Activated T-helper 1 cell treated with anti-CD3 and anti-CD28 coated beads, Interleukin-12 subunit alpha, Interleukin-12 subunit beta, Interleukin-2, Interleukin-4 antibody, amounts not matched to agents 30 ng/mL and 10 ng/mL and 1 ng/mL, durations not matched to agents 14 hours and 24 hours and 36 hours (primary cell): ENCODE measurements at places on chromosomes 2 and 18. TPM values are rescaled to one million over a fixed set of nuclear protein-coding genes. Genes with fewer than 3 reads are reported as not detected.

- DNase-seq = no peak
These were observed 808.4 kb downstream of the BCL11A start for GRCh38 chr2:59745085-59745484.

Gene AQP12A
- total RNA-seq = not detected in 2 replicates

DNA sequence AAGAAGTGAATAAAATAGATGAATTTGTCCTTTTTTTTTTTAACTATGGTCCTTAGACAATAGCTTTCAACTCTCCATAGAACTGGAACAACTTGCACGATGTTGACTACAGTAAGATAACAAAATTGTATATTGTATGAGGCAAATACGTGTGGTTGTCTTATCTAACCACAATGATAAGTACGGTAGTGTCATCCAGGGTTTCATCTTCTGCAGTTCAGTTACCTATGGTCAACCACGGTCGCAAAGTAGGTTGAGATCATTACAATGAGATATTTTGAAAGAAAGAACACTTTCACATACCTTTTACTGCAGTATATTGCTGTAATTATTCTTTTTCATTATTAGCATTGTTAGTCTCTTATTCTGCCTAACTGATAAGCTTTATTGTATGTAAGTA is 295.2 kb downstream of the PARD3B start:
- no peak for DNase-seq

Gene STARD6
- 0.54 and 0.65 TPM in 2 replicates for total RNA-seq

Gene ESCO1
- 20.7 and 21.5 TPM in 2 replicates for total RNA-seq

GRCh38 chr2:136363470-136363869 is 245.5 kb upstream of the CXCR4 start:
- no peak for DNase-seq

GRCh38 chr2:157172866-157173578 is 84.5 kb upstream of the GALNT5 start:
- DNase-seq = no peak

Gene SPATA3
- not detected in 2 replicates for total RNA-seq

DNA sequence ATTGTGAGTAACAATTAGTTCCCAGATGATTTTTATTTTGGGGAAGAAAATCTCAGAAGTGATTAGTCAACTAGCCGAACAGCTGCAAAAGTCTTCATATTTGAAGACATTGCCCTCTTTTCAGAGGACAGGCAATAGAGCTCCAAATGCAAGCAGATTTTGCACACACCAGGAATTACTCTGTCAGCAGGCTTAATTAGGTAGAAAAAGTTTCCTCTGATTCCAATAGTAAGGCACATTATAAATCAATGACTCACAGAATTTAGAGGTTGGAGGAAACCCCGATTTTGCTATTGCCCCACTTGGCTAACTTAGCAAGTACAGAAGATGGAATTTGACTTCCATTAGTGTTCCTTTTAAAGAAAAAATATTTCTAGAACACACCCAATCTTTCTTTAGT is 30.7 kb upstream of the SCN1A start:
- no peak for DNase-seq

DNA sequence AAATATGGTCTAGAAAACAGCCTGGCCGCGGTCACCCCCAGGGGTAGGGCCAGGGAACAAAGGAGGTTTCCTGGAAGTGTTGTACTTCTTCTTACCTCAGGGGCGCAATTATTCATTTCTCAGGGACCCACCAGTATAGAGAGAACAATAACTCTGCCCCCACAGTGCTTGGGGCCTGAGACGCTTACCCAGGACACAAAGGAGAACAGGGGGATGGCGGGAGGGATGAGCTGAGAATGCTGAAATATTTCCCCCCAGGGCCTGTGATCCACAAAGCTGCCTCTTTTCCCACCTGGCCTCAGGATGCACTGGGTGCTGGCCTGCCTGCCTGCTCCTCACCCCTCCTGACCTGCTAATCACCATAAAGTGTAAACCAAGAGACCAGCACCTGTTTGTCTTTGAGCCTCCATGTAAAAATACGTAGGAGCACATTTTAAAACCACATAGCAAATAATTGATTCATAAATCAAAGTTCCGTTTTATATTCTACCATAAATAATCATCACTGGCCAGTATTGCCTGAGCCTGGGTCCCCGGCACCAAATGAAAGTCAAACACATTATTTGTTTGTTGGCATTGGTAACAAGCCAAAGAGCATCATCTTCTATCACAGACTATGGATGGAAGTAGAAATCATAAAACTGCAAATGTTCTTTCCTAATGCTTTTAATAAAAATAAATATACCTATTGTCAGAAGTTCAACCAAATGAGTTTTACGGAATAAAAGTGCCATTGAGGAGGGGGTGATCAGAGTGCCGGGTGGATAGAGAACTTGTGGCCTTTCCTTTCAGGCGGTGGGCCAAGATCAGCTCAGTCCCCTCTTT is 67.3 kb upstream of the RMDN2 start:
- no peak for DNase-seq

GRCh38 chr18:72171596-72171995 is 372.5 kb downstream of the CBLN2 start:
- DNase-seq = no peak

- DNase-seq = no peak
These were observed 172.7 kb upstream of the NOL4 start for GRCh38 chr18:34397286-34397896.

DNA sequence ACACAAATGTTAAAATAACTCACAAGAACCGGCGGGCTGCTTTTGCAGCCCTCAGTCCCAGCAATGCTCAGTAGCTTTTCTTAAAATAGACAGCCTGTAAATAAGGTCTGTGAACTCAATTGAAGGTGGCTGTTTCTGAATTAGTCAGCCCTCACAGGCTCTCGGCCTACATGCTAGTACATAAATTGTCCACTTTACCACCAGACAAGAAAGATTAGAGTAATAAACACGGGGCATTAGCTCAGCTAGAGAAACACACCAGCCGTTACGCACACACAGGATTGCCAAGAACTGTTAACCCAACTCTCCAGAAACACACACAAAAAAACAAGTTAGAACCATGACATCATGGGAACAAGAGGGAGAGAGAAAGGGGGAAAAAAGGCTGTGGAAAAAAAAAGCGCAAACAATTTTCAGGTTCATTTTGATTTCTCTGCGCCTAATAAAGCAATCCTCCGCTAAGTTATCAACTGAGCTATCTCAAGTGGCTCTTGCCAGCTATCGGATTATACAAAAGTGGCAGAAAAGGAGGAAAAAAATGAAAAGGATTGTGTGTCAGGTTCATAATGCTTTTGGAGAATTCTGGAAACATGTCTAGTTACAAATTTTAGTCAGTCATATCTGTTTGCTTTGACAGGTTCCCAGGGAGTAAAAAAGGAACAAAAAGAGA is 89.1 kb downstream of the ZEB2 start:
- DNase-seq = no peak

GRCh38 chr2:117536139-117536538 is 278.4 kb upstream of the DDX18 start:
- no peak for DNase-seq

Gene FAM237A
- total RNA-seq = not detected in 2 replicates

DNA sequence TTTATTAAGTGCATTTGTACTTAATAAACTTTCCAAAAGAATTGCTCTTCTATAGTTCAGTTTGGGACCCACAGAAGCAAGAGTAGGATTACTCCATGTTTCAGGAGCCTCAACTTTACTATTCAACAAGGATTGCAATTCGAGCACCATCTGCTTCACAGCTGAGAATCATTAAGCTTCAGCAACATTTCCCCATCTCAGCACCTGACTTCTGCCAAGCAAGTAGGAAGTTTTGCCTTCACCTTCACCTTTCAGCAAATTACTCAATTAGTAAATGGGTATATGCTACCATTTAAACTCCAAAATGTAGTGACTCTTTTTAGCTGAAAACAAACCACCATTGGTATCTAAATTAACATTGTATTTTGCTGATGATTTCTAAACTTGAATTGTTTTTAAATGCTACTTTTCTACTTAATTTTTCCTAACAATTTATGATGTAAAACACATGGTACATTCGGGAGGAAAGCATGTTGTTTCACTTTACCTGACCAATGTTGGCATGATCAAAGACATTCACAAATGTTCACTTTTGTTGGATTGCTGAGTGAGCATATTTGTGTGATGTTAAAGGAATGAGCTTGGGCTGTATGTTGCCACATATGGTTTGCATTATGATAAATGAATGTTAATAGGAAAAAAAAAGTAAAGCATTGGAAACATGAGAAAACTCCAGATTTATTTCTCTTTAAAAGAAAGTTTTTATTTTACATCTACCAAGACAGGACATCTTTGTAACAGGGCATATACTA is 159.2 kb downstream of the GULP1 start:
- no peak for DNase-seq

- DNase-seq = no peak
These were observed 186.8 kb downstream of the LTBP1 start for GRCh38 chr2:33133454-33133952.

DNA sequence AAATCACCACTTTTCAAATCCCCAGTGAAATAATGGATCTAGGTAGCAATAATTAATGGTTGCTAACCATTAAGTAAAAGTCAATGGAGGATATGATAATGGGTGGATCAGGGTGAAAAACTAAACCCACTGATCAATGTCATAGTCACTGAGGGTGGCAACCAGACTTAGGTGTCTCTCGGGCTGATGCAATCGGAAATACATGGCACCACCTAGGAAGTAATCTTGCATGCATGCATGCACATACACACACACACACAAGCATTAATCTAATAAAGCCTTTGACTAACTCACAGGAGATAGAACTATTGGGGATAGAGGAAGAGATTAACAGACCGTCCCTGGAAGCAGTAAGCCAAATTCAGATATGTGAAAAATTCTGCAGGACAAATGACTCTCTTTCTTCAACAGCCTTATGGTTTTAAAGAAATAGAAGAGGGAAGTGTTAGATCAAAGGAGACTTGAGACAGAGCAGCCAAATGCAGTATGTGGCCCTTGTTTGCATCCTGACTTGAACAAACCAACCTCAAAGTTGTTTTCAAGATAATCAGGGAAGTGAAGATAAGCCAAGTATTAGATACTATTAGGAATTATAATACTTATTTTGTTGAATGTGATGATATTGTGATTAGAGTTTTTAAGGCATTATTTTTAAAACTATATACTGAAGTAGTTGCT is 186.0 kb upstream of the RMP24 start:
- no peak for DNase-seq

GRCh38 chr2:60925994-60926740 is 44.8 kb downstream of the REL start:
- DNase-seq = no peak

DNA sequence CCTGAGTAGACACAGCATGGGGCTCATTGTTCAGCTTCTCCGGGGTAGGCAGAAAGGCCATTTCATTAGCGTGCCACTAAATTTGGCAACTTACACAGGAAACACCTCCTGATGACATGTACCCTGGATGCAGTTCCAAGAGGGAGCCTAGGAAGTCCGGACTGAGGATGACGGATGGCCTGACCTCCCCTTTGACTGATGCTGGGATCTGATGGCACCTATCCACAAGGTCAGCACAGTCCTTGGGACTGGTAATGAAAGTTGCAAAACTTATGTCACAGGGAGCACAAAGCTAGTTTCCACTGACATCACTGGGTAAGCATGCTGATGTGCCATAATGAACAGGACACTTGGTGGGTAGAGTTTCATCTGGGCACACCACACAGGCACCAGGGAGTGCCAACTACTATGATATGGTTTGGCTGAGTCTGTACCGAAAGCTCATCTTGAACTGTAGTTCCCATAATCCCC is 126.7 kb upstream of the ARL4C start:
- DNase-seq = no peak

DNA sequence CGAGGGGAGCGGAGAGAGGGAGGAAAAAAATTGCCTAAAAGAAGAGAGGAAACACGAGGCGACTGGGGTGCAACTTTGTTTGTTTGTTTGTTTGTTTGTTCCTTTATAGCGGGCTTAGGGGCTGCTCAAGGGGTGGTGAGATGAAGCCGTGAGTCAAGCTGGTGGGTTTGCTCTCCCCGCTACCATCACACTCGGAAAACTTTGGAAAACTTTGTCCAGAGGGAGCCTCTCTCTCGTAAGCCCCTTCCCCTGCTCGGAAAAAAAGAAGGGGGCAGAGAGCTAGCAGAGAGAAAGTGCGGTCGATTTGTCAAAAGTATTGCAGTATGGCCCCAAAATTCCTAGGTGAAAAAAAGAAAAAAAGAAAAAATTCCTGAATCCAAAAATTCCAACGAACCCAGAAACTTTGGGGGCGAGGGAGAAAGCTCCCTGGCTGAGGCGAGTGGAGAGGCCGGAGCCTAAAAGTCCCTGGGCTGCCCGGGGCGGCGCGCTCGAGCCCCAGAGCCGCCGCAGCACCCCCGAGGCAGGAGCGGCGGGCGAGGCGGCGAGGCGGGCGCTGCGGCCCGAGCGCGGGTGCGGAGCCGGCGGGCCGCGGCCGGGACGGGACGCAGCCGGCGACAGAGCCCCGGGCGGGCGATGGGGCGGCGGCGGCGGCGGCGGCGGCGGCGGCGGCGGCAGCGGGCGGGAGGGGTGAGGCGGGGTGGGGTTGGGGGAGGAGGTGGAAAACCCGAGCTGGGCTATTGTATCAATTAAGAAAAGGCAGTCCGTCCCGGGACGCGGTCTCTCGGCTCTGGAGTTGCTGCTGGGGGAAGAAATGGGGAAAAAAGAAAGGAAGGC is 558 bp upstream of the CYP26B1 start:
- DNase-seq = no peak

DNA sequence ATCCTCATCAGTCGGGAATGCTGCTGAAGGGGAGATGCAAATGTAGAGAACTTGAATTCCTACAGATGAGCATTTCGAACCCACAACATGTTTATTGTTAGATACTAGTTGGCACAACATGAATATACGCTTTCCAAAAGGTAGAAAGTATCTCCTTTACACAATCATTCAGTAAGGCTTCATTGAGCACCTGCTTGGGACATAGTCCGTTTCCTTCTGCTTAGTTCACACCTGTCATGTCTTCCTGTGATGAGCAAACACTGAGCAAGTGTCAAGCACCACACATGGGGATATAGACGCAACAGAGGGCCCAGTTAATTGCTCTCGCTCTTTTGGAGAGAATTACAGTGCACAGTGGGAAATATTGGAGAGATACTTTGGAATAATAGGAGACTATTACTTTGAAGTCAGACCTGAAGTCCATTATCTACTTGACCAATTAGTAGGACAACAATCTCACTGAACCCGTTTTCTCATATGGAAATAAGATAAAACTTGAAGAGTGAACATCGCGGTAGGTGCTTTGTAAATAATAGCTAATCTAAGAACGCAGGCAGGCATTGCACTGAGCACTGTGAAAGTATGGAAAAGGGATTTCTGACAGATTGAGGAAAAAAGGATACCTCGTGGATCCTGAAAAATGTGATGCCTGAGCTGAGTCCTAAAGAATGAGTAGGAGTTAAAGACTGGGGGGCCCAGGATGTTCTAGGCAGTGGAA is 1.2 kb downstream of the CPSF3 start:
- no peak for DNase-seq

- no peak for DNase-seq
These were observed 83.9 kb upstream of the PKDCC start for GRCh38 chr2:41963661-41964525.

- DNase-seq = no peak
These were observed 7.9 kb downstream of the UGP2 start for GRCh38 chr2:63849381-63850203.

- no peak for DNase-seq
These were observed 680.2 kb upstream of the CHAC2 start for GRCh38 chr2:53087262-53087873.

- DNase-seq = no peak
These were observed 51.8 kb downstream of the COL5A2 start for GRCh38 chr2:189127756-189128155.

Gene PDE11A
- total RNA-seq = not detected in 2 replicates
